ENCODE measurements at places on chromosomes 1 and 21.

DNA sequence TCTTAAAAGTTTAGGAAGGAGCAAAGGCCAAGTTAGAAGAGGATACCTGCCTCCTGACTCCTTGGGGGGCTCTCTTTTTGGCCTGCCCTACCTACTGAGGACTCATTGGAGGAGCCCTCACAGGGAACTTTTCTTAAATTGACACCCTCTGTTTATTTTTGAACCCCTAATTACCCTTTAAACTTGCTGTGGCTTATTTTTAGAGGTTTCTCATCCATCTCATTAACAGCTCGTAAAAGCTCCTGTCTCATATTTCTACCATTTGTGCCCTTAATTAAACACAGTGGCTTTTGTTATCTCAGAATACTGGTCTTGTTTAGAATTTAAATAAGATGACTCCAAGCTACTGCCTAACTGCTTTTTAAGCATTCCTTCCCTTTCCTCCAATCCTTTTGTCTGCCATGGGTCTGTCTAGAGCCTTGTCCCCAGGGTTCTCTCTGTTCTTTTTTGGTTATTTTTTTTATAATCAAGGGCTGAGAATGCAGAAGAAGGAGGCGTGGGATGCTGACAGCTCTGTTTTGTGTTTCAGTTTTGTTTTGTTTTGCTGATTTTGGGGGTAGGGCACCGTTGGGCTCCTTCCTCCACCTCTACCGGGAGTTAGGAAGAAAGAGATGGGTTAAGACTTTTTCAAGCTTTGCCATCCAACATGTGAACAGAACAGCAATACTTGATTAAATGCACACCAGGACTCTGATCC lies 78.0 kb downstream of the SYT6 start:
- no peak for DNase-seq

- no peak for DNase-seq
These were observed 3.8 kb downstream of the ZBTB18 start for GRCh38 chr1:244054924-244055263.

- DNase-seq: peak; percentile 10
These were observed 650 bp downstream of the VANGL1 start for GRCh38 chr1:115642168-115643072.

DNA sequence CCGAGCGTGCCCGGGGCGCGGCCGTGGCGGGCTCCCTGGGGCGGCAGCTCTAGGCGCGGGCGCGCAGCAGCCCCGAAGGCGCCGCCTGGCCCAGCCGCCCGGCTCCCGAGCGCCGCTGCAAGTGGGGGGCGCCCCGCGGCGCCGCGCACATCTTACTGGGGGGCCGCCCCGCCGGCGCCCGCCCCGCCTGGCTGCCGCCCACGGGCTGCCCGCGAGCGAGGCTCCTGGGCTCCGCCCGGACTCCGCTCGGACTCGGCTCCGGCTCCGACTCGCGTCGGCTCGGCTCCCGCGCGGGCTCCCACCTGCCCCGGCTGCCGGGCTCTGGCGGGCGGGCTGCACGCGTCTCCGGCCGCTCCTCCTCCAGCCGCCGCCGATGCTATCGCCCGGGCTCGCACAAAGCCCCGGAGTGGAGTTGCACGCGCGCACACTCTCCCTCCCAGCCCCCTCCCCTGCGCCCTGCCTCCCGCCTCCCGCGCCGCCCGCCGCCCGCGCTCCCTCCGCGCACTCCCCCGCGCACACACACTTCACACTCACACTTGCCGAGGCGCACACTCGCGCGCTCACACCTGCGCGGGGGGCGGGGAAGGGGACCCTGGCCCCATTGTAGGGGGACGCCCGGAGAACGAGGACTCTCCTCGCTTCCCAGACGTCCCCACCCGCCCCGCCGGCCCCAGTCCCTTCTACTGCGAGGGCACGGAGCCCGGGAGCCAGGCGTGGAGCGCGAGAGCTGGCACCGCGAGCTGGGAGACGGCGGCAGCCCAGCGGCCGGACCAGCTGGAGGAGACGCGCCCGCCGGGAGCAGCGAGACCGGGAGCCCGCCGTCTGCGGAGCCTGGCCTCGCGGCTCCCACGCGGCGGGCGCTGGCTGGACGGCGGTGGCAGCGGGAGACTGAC lies at the start of gene GRIK3:
TSS of gene GRIK3 (minus strand) at position 395 of the 893 bp plus-strand sequence. CDS start 407 bp downstream, outside the sequence.
- no peak for DNase-seq

DNA sequence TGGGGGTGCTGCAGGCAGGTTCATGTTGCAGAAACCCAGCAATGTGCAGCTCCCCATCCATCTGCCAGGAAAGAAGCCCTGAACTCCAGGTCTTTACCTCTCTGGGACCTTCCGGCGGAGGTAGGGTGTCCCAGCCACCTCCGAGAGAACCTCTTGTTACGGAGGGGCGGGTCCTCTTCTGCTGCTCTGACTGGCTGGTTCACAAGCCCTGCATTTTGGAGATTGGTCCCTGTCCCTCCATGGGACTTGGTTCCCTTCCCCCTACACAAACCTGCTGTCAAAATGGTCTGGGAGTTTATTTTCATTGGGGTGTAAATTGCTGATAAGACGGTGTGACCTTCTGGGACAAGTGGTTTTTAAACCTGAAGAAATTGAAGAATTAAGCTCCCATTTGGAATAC lies 8.0 kb upstream of the CELSR2 start:
- DNase-seq: no peak

GRCh38 chr1:194512957-194513356 lies 1326.5 kb upstream of the B3GALT2 start:
- no peak for DNase-seq

DNA sequence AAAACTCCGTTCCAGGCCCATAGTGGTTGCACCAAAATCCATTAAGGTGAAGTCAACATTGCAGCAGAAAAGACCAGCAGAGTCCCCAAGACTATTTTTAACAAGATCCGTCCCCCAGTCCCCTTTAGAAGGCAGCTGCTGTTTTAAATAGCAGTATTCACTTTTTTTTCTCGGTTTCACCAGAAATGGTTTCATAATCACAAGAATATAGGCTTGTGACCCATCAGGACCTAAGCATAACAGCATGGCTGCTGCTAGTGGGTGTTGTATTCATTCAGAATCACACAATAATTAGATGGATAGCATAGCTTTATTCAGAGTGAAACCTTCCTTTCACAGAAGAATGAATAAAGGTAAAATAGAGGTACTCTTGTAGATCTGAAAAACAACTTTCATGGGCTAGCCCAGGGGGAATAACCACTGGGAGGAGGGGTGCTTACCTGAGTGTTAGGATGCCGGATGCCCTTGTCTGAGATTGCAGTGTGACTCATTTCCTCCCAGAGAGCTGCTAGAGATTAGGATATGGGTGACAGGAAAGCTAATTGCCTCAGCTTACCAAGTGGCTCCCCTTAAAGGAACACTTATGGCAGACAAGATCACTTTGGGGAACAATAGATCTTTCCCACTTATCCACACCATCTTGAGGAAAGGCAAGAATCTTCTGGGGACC lies 35.0 kb downstream of the ACKR1 start:
- no peak for DNase-seq

DNA sequence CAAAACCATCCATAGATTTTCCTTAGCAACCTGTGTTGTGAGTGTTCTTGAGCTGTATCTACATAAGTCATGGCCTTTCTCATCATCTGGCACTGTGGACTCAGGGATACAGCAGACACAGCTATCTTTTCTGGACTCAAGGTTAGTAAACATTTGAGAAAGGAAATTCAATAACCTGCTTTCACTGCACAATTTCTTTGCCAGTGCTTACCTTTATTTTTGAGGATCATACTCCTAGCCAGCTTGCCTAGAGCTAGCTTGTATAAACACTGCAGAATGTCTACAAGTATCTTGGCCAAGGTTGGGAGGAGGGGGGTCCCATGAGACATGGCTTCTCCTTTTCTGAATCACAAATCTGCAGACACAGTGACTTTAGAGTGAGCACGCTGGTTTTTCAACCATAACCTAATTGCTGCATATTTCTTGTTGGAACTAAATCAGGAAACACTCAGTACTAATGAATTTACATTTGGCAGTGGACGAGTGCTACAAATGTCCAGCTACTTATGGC lies 27.2 kb downstream of the ADAMTS5 start:
- peak; percentile 48 for DNase-seq

DNA sequence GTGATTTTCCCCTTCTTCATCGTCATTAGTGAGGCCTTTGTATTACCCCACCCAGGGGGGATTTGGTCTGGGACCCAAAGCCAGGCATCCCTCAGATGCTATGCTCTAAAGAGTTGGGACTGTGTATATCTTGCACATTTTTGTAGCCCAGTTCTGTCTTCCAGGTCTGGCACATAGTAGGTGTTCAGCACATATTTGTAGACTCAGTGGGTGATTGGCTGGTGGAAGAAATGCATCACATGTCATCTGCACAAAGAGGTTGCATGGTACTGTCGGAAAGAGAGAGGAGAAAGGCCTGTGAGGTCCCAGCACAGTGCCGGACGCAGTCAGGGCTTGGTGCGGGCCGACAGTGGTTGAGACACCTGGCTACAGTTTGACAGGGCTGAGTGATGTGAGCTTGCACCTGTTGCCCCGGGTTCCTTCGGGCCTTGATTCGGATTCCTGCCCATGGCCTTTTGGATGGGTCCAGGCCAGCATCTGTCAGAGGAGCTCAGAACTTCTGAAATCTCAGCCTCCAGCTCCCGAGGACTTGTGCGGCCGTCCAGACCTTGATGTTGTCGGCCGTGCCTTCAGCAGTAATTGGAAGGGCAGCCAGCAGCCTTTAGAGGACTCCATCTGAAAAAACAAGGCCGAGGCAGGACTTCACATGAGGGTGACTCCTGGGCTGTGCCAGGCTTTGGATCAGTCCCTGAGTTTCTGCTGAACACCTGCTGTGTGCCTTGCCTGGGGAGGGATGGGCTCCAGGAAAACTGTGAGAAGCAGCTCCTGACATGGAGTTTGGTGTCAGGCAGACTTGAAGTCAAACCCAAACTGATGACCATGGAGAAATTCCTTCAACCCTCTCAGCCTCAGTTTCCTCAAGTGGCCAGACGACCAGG lies 40.9 kb upstream of the PADI1 start:
- no peak for DNase-seq
